ENCODE measurements at places on chromosomes 4 and X.
A peak's percentile ranks its signal among the peaks of the same experiment; 100 is the strongest.

- DNase-seq, result no peak
Observed at GRCh38 chr4:74754218-74754617, 40.1 kb downstream of the BTC start.

GRCh38 chrX:95628796-95629195, 1055.8 kb upstream of the DIAPH2 start:
- DNase-seq, result no peak

DNA sequence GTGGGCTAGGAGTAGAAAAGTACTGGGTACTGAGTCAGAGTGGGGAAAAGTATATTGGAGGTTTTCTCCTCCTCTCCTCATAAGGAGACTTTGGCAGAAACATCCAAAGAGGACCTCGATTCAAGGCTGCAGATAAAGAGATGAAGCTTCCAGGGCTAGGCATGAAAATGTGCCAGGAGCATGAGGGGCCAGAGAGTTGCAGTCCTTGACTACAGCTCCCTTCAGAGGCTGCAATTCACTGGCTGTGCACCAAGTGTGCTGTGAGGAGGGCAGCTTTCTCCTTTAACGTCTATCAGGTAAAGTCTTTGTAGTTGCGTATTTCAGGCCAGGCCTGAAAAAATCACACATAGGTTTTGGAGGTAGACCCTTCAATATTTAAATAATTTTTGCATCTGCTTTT, 174.9 kb upstream of the VEGFC start:
- DNase-seq, result no peak

DNA sequence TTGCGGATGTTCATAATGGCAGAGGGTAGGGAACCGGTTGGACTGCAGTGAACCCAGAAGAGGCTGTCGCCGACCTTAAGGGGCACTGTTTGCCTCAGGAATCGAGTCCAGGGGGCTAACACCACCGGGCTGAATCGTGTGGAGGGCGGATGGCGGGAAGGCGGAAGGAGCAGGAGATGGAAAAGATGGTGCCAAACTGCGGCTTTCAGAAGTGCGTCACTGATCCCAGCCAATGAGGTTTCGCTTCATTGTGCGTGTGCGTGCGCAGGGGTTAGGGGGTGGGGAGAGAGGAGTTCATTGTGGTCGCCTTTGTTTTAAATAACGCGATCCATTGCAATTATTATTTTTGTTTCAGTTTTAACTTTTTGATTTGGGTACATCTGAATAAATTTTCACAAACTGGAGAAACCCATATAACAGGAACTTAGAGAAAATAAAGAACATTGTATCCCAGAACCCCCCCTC, at the start of gene NAA11:
Gene NAA11, minus strand, starts transcription at position 198 of the 465 bp plus-strand sequence. Its CDS starts 184 bp downstream, at position 14.
- no peak for DNase-seq

DNA sequence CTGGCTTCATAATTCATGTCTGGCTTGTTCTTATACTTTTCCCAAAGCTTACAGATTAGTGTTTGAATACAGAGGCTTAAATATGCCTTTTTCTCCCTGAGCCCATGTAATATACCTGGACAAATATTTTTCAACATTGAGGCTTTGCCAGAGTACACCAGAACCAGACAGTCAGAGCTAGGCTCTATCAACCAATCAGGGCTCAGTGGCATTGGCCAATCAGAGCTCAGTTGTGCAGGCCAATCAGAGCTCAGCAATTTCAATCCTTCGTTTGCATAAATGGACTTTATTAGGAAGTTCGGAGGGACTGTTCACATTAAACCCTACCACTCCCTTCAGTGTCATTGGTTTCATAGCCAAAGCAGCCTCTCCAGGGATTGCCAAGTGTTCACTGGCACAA, 51.2 kb upstream of the TMSB15B start:
- DNase-seq, result no peak

DNA sequence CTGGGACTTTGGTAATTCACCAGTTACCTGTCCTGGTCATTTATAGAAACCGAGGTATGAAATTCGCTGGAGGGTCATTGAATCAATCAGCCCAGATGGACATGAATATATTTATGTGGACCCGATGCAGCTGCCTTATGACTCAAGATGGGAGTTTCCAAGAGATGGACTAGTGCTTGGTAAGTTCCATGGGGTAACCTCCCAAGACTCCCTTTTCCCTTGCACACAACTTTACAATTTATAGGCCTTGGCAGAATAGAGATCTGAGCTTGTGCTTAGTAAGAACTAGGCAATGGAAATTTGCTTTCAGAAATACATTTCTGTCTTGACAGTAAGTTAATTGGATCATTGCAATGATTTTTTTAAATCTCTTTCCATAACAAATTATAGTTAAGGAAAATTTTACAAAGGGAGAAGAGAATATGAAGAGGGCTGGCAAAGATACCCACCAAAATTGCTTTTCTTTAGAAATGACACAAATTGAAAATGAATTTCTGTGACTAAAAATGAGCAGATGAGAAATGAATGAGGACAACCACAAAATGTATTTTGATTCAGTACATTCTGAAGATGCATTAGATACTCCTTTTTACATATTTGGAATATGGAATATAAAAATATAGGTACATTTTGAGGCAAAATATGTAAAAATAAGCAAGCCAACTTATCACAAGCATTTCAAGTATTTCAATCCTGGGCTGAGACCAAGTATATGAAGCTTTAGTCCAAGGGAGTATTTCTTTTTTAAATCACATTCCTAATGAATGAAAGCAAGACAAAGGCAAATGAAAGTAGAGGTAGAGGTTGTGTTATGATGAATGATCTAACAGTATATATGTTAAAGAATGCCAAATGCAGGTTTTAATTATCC, 45.9 kb downstream of the PDGFRA start:
- DNase-seq, result no peak

- peak; percentile 1 for DNase-seq
Observed at GRCh38 chrX:147838465-147839131, 73.1 kb upstream of the FMR1 start.

- peak; percentile 28 for DNase-seq
Observed at GRCh38 chr4:119721878-119722277, 93.3 kb upstream of the PDE5A start.

DNA sequence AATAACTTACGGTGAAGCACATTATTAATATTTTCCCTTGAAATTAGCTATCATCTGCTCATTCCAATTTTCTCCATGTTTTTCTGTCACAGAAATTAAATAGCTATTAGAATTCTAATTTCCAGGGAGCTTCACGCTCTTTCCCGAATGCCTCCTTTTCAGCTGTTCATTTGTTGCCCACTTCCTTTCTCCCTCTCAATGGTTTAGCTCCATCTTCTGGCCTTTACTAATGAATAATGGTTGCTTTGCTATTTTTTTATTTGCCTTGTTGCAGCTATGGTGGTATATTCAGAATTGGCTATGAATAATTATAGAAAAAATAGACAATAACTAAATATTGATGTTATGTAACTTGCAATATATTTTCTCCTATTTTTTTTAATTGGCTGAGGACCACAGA, 70.5 kb downstream of the GRIA2 start:
- DNase-seq, result no peak

GRCh38 chrX:50081282-50081889, 119.4 kb downstream of the AKAP4 start:
- DNase-seq, result no peak

DNA sequence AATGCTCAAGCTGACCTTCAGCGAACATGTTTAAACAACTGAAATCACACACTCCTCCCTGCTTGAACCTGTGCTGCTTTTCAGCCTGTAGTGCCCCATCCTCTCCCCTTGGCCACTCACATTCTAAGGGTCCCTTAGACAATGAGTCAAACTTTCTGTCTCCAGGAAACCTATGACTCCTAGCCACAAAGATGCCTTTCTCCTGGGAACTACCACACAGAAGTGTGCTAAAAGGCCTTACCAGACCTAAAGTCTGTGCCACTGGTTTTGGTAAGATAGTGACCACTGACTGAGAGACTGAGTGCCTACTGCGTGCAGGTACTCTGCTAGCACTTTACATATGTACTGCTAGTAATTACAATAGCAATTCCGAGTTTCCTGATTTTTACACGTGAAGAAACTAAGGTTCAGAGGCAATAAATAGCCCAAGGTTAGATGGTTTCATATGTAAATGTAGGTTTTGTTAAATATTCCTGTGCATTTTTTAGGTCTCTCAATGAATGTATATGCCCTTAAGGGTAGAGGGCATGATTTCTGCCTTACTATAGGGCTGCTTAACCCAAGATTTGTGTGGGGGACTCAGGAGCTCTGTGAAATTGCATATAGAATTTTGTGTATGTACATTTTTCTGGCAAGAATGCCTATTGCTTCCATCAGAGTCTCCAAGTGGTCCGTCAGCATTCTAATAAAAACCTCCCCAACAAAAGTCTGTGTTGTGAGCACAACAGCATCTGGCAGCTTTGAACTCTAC, 71.1 kb downstream of the NSG1 start:
- no peak for DNase-seq

GRCh38 chr4:53313510-53313909, 52.4 kb downstream of the SCFD2 start:
- DNase-seq, result peak; percentile 33

DNA sequence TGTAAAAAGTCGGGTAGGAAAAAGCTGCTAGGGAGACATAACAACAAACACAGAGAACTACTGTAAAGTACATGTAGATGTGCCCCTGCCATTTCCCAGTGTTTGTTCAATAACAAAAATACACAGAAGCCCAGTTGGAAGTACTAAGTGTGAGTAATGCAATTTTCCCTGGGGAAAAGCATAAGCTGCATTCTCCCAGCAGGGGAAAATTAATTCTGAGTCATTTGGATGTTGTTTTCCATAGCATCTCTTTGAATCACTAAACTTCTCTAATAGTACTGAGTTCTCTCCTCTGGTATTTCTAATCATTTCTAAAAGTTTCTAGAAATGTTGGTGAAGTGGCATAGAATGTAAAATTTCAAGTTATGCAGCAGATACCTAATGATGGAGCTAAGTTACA, 1114.9 kb downstream of the C4orf33 start:
- DNase-seq, result peak; percentile 13

GRCh38 chrX:115616943-115617563, 56.1 kb downstream of the PLS3 start:
- DNase-seq, result peak; percentile 38

DNA sequence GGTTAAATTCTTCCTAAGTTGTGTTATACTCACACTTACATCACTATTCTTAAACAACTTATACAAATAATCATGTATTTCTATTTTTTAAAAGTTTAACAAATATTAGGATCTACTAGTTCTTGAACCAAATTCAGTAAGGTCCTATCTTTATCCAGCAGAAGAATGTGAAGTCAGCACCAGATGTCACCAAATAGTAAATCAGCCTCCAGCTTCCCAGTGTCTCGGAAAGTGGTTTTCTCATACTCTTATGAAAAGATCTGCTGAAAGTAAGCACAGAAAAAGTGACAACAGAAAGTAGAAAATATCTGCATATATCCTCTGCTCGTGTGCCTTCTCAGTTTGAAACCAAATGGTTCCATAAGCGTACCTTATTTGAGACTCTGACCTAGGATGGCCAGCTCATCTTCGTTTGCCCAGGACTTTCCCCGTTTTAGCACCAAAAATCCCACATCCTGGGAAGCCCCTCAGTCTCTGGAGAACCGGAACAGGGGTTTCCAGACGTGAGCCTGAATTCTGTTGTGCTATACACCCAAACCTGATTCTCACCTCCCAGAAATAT, 98.0 kb upstream of the DCLK2 start:
- DNase-seq, result no peak

DNA sequence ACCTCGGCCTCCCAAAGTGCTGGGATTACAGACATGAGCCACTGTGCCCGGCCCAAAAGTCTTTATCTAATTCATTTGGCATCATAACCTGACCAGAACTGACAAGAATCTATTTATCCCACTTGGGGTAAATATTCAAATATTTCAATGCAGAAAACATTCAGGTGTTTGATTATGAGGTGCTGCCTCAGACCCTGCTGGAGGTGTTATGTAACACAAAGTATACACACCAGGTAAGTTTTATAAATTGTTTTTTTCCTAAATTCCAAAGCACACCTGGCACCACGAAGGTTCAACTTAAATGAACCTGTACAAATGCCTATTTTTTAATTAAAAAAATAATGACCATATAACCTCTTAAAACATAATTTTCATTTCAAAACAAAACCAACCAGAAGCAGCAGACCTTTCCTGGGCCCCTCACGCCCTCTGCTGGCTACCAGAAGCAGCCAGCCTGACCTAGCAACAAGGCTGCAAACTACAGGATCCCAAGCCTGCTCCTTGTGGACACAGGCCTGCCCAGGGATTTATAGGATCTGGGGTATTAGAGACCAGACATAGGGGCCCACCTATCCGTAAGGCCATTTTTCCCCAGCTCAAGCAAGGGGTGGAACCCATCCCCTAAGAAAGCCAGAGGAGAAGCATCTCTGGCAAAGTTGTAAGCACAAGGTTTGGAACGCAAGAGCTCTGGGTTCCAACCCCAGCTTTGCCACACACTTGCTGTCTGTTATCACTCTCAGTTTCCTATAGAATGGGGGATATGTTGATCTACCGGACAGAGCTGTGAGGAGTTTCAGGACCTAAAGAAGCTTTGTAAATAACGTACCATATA, 11.7 kb downstream of the OTUD5 start:
- DNase-seq, result peak; percentile 26

GRCh38 chrX:94401426-94401825, 727.4 kb downstream of the FAM133A start:
- DNase-seq, result no peak

DNA sequence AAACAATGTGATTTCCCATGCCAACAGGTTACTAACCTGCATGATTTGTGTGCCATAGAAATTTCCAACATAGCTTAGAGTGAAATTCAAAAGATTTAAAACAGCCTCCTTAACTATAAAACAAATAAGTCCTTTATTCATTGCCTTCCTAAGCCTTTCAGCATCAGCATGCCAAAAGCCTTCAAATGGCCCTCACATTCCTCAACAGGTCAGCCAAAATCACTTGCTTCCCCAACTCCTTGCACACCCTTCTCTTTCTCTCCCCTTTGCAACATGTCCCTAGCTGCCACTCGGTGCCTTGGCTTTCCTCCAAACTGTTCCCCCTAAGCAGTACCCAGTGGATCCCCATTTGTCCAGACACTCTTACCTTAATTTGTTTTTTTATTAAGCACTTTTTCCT, 74.9 kb upstream of the PCDH19 start:
- DNase-seq, result no peak

DNA sequence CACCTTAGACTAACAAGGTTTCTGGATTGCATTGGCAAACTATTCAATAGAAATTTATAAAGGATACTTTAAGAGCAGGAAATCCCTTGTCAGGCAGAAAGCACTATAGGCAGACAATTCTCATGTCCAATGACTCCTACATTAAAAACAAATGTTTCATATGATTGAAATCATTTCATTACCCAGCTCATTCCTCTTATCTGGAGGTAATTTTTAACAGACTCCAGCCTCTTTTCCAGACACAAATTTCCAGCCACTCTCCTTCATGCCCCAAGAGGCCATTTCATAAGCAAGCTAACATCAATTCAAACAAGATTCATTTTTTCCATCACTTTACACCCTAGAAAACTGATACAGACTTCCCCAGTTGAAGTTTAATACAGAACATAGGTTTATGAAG, 495.1 kb upstream of the FRG1 start:
- no peak for DNase-seq

DNA sequence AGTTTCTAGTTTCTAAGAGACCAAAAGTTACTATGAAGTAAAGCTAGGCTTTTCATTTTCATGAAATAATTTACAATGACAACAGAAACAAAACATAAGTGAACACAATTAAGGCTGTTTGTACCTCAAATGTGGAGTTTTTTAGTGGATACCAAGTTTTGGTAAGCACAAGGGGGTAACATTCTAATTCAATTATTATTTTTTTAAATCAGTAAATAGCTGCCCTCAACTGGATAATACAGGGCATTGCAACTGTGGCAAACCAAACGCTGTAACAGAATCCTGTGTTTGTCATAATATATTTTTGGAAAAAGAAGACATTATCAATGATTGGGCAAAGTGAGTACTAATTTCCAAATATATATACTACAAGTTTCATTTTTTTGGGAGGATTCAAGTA, 150.3 kb downstream of the FBXW7 start:
- DNase-seq, result peak; percentile 9

GRCh38 chr4:83358410-83358809, 23.8 kb upstream of the HPSE start:
- DNase-seq, result peak; percentile 64
